ENCODE measurements at places on chromosomes 11 and 22.

GRCh38 chr22:44329179-44329796 lies 16.5 kb upstream of the SHISAL1 start:
- DNase-seq, result no peak

DNA sequence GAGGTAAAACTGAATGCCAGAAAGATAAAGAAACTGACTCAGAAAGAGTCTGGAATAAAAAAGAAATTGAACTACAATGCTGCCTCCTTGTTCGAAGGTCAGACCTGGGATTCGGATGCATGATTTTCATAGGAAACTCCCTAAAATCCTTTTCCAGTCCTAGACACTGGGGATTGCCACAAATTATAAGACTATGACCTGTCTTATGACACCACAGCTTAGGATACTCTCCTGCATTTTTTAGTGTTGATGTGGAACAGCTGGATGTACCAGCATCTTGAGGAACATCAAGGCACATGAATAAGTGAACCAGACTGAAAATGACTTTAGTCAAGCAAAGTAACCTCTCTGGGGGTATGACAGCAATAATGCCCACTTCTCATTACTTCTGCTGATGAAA lies 9.0 kb downstream of the KIRREL3 start:
- DNase-seq, result no peak

- DNase-seq, result no peak
Observed at GRCh38 chr11:64649291-64649697, 58.3 kb downstream of the SLC22A12 start.

- DNase-seq, result no peak
Observed at GRCh38 chr11:100687054-100687629, at the start of gene ARHGAP42. Gene ARHGAP42 (plus strand): TSS chr11:100687288. CDS start chr11:100687679, 391 bp downstream.

GRCh38 chr22:30245985-30246813 lies at the start of gene LIF:
Gene LIF (minus strand): TSS chr22:30246759. CDS start chr22:30246695, 64 bp downstream.
- peak; percentile 84 for DNase-seq

GRCh38 chr11:79990141-79990540 lies 549.3 kb upstream of the TENM4 start:
- no peak for DNase-seq

GRCh38 chr11:122258446-122259194 lies 142.6 kb upstream of the BLID start:
- no peak for DNase-seq

DNA sequence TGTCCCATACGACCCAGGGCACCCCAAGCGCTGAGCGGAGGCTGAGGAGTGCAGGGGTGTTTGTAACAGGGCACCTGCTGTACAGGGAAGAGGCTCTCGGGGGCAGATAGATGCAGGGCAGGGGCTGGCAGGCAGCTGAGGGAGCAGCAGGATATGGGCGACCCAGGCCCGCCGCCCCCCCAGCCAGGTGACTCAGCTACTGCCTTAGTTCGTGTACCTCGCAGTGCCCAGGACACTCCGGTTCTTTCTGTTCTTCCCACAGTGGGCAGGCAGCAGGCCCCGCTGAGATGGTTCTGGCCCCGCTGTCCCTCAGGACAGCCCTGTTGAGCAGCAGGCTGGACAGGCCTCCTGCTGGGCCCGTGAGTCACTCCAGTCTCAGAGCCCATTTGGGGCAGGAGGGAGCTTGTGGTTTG lies 16.2 kb downstream of the PHLDA2 start:
- DNase-seq, result no peak

GRCh38 chr11:129881570-129882170 lies 13.7 kb downstream of the NFRKB start:
- DNase-seq, result peak; percentile 75

- DNase-seq, result no peak
Observed at GRCh38 chr11:112266410-112266778, 5.7 kb upstream of the PLET1 start.

DNA sequence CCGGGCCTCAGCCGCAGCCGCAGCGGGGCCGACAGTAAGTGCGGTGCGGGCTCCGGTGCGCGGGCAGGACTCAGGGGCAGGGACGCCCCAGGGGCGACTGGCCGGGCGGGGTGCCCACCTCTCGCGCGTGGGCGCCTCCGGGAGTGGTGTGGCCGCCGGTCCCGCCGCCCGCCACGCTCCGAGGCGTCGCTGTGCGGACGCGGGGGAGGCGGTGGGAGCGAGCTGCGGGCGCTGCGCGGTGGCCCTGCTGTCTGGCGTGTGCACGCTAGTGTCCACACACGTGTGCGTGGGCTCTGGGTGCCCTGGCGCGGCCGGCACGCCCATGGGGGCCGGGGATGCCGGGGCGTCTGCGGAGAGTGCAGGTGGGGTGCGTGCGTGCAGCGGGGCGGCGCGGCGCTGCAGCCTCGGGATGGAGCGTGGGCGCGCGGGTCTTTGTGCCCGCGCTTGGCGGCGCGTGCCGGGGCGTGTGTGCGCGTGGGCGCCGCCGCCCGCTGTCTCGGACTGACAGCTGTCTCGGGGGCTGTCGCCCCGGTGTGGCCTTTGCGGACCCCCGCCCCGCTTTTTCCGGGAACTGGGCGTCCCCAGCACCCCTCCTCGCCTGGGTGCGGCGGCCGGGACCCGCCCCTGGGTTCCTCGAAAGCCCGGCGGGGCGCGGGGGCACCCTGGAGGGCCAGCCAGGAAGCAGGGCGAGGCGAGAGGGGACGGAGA lies 804 bp downstream of the KCNK4 start:
- no peak for DNase-seq

GRCh38 chr11:8234425-8234821 lies 29.3 kb downstream of the LMO1 start:
- DNase-seq, result no peak

- no peak for DNase-seq
Observed at GRCh38 chr11:121063728-121064127, 37.3 kb upstream of the TECTA start.

DNA sequence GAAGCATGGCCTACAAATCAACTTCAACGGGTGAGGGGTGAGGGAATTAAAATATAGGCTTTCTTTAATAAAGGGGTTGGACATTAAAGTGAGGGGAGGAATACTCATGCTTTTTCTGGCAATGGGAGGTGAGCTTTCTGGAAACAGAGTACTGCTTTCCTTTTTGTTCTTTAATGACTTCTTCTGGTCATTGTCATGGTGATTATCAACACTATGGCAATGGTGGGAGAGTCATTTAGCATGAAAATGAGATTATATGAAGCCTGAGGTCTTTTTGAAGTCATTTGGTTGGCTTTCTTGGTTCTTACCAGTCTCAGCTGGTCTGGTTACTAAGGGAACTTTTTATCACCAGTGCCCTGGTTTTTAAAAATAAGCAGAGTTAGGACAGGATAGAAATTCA lies 475.8 kb upstream of the LRRC4C start:
- no peak for DNase-seq

GRCh38 chr22:46512683-46513082 lies 24.7 kb downstream of the CELSR1 start:
- no peak for DNase-seq

- no peak for DNase-seq
Observed at GRCh38 chr11:111098091-111098490, 147.4 kb upstream of the POU2AF2 start.

GRCh38 chr11:47411884-47412746 lies 3.7 kb downstream of the SLC39A13 start:
- DNase-seq, result peak; percentile 86

DNA sequence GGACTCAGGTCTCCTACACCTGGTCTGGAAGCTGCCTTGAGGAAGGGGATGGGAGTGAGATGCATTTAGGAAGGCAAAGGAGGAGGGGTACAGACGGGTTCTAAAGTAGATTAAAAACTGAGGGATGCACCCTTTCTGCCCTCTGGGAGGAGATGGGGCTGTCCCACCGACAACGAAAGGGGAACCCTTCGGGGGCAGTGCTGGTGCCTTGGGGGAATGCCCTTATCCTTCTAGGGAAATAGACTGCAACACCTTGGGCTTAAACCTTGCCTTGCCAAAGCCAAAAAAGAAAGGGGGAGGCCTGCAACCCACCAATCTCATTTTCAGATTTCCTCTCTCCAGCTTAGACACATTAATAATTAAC lies 89.8 kb downstream of the PLEKHA7 start:
- no peak for DNase-seq

GRCh38 chr11:117378976-117379865 lies 51.6 kb downstream of the CEP164 start:
- no peak for DNase-seq

DNA sequence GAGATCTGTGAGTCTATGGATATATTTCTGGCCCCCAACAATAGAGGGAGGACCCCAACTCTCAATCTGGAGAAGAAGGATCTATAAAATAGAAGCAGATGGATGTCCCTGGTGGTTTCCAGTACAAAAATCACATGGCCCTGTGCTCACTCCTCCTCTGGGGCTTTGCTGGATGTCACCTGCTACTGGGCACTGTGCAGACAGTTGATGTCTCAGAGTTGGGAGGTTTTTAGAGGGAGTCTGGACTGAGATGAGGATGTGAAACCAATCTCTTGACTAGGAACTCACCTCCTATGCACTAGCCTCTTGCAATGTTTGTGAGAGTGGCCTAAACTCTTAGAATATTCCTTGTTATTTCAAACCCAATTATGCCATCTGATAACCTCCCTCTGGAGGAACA lies 107.2 kb downstream of the SCN3B start:
- no peak for DNase-seq

DNA sequence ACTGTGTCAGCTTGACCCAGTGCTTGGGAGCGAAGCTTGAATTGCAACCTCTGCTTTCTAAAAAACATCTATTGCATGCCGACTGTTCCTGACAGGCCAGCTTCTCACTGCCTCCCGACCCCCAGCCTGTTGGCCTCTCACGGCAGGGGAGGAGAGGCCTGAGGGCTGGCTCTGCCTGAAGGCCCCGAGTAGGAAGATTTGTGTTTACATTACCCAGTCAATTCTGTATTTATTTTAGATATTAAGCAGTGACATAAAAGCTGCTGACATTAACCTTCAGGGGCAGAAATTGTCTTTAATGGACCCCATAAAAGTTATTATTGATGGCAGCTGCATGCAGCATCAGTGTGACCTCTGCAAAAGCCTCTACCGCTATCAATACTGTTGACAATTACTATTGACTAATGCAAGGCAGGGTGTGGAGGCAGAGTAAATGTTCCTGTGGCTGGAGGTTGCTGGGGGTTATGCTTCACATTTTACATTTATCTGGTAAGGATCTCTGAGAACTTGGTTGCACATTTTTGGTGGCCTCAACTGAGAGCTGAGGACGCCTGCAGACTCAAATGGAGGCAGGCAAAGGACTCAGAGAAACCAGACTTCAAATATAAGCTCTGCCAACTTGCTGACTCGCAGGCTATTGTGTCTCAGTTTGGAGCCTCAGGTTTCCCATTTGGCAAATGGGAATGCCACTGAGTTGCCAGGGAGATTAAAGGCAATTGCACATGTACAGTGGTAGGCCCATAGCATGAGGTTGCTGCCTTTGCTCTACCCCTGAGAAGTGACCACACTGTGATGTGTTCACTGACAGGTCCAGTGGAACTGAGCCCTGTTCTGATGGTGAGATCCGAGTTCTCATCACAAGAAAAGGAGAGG lies 380.5 kb downstream of the TENM4 start:
- no peak for DNase-seq

DNA sequence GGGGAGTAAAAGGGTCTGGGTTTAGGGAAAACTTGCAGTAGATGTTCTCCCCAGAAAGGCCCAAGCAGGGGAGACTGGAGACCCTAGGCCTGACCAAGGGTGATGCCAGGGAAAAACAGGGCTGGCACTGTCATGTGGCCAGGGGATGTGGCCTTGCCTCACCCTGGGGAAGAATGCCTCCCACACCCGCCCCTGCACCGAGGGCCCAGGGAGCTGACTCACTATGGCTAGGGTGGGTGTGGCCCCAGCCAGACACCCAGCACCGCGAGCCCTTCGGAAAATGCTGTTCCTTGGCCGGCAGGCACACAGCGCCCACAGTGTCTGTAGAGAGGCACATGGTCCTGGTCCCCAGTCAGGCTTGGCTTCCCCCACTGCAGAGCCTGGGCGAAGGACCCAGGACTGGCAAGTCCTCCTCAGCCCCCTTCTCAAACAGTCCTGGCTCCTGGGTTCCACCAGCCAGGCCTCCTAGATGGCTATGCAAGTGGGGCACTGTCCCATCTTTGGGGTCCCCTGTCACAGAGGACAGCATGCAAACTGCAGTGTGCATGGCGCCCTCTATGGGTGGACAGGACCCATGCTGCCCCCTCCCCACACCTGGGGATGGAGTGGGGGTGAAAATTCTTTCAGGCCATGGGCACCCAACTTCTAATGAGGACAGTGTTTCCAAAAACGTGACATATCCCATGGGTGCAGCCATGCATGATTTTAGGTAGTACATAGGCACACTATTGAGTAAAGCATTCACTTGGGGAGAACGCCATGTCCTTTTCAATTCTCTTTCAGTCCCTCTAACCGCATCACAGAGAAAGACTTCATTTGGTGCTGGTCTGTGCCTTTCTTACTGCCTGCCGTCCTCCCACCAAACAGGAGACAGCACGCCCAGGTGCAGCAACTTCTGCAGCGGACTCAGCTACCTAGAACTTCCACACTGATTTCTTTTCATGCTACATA lies 15.2 kb downstream of the TMPRSS5 start:
- DNase-seq, result no peak

DNA sequence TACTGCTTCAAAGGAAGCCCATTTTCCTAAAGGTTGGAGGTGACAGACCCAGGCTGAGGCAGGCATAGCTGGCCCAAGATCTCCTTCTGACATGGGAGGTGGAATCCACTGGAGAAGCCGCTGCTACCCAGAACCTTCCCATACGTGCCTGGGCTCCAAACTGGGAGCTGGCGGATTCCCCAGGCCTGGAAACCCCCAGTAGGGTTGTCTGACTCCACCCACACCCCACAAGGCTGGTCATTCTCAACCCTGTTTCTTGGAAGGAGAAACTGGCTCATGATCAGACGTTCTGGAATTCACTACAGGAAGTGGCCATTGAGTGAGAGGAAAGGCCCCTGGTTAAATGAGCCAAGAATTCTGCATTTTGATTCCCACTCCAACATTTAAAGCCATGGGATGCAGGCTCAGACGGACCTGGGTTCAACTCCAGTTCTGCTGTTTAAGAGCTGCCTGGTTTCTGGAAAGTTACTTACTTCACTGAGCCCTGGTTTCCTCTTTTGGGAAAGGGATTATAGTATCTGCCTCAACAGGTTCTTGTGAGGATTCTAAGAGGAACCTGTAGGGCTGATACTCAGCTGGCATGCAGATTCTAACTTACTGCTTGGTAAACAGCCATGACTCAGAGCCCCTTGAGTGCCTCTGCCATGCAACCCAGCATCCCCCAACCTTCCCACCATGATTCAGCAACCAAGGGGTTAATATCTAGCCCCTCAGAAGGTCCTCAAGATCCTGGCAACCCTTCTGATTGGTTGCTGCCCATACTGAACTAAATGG lies 19.4 kb upstream of the TSKU start:
- DNase-seq, result peak; percentile 16

DNA sequence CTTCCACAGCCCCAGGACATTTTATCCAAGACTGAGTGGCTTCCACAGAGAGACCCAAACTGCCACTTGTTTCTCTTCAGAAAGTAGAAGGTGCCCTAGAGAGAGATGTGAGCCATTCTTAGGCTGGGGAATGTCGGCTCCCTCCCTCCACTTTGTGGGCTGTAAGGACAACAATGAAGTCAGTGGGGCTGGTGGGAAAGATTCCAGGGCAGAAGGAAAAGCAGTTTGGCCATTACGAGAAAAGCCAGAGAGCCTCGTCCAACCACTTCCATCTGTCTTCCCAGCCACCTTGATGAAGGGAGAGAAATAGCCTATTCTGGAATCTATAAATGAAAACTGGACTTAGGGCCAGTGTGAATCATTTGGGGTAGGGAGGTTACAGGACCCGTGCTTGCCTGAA lies 382.5 kb downstream of the NXPE2 start:
- no peak for DNase-seq

GRCh38 chr11:128474036-128474874 lies 113.1 kb downstream of the ETS1 start:
- DNase-seq, result no peak

Measured in activated effector memory CD4-positive, alpha-beta T cell treated with anti-CD3 and anti-CD28 coated beads, Interleukin-2, amount 50 U/mL, for 16 hours (primary cell).